ENCODE measurements at places on chromosomes 3 and 15. TPM values are rescaled to one million over a fixed set of nuclear protein-coding genes. Genes with fewer than 3 reads are reported as not detected.

DNA sequence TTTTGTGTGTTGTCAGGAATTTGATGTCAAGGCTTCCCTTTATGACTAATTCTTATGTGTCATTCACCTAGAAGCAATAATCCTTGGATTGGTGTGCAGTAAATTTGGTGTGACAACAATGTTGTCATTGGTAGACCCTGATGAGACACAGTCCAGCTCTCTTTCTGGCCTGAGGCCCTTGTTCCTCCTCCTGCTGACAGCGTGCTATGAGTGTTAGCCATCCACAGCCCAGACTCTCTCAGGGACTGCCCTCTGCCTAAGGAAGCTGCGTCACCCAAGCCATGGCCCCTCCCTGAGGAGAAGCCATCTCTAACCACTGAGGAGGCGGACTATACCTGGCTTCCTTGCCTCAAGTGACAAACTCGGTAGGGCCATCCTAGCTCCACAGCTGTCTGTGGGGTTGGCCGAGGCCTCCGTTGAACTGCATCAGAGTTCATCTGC is 13.3 kb upstream of the TM4SF1 start:
- DNase-seq, result peak; percentile 44

- DNase-seq, result no peak
Measured at GRCh38 chr3:158313338-158313927, 203.5 kb downstream of the RSRC1 start.

GRCh38 chr3:175093748-175094147 is 234.6 kb downstream of the NAALADL2 start:
- no peak for DNase-seq

DNA sequence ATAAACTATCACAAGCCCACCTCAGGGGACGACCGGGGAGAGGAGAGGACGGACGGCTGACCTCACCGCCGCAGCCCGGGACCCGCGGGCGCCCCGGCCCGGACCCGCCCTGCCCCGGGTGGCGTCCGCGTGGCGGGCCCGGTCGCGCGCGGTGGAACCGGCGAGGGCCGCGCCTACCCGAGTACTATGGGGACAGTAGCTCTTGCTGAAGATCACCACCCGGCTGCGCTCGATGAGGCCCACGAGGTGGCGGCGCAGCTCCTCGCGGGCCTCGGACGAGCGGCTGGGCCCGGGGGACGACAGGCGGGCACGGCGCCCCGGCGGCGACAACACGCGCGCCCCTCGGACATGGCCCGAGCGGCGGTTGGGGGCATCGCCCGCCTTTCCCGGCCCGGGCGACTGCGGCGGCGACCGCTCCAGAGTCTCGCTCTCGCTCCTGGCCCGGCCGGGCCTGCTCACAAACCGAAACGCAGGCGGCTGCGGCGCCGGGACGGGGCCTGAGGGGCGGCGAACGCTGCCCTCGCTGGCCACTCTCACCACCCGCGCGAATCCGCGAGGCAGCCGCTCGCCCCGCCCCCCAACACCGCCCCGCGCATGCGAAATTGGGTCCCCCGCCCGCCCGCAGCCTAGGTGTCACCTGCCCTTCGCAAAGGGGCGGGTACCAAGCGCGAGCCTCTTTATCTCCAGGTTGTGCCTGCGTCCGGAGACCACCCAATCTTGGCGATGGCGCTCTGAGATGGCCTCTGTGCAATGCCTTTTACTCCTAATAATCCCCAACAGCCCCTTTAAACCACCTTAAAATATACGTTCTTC is at the start of gene TXNRD3:
TXNRD3 (minus strand) TSS at position 554 of the 813 bp plus-strand sequence.
- DNase-seq, result peak; percentile 87

GRCh38 chr3:185175370-185175987 is 22.6 kb upstream of the C3orf70 start:
- DNase-seq, result peak; percentile 83

- no peak for DNase-seq
Measured at GRCh38 chr3:71380096-71380495, 203.4 kb downstream of the FOXP1 start.

- peak; percentile 25 for DNase-seq
Measured at GRCh38 chr3:31755926-31756658, 223.4 kb downstream of the STT3B start.

GRCh38 chr15:81945014-81945615 is 100.7 kb downstream of the MEX3B start:
- no peak for DNase-seq

DNA sequence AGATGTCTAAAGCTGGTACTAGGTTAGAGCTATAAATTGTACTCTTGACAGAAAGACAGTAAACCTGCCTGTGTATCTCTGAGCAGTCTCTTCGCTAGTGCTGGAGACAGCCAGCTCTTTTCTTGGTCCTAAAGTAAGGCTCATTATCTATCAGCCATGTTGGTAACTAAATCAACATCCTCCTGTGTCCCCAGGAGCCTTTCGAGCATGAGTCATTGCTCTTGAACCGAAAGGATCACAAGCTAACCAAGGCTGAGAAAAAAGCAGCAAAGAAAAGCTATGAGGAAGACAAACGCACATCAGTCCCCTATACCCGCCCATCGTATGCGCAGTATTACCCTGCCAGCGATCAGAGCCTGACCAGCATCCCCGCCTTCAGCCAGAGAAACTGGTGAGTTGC is 25.0 kb upstream of the TEX264 start:
- no peak for DNase-seq

DNA sequence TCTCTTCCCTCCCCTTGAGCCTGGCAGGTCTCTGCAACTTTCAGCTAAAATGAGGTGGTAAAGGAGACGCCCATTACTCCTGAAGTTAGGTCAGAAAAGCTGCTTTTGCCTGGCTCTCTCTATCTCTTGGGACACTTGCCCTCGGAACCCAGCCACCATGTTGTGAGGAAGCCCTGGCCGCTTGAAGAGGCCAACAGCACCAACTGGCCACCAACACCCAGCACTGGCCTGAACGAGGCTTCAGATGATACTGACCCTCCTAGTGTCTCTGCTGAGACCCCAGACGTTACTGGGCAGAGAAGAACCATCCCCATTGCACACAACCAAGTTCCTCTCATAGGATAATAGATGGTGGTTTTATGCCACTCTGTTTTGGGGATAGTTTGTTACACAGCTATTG is 49.5 kb upstream of the PCSK6 start:
- no peak for DNase-seq

- DNase-seq, result no peak
Measured at GRCh38 chr3:99845331-99845730, 27.7 kb downstream of the CMSS1 start.

GRCh38 chr3:142209655-142210054 is 15.7 kb downstream of the GK5 start:
- DNase-seq, result no peak

- DNase-seq, result no peak
Measured at GRCh38 chr3:134885877-134886621, 91.0 kb downstream of the EPHB1 start.

DNA sequence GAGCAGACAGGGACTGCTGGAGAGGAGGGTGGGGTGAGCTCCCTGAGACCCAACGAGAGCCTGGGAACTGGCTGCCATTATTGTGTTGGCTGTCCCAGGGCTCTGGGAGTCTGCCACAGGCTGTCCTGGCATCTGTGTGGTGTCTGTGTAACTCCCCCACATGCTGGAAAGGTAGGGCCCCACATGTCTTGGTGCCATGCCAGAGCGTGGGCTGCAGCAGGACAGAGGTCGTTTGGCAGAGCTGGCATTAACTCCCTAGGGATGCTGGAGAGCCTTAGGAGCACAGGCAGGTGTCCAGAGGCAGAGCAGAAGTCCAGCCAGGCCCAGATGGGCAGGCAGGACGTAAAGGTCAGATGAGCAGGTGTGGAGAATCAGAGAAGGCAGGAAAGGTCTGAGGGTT is 9.7 kb downstream of the TIMP4 start:
- no peak for DNase-seq

- DNase-seq, result no peak
Measured at GRCh38 chr3:68057637-68058320, 403.4 kb upstream of the SUCLG2 start.

DNA sequence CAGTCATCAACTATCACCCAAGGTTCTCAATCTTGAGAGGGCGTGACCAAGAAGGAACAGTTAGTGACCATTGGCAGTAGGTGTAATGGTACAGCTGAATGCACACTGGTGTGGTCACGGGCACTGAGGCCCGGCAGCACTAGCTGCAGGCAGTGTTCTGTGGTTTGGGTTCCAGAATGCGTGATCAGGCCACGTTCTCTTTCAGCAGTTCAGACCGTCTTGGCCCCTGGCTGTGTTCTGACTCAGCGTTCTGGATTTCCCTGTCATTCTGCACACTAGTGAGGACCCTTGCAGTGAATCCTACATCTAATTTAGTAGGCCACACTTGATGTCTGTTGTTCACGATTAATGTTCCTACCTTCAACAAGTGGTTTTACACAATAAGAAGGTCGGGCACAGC is 220.5 kb upstream of the SLCO3A1 start:
- DNase-seq, result no peak

DNA sequence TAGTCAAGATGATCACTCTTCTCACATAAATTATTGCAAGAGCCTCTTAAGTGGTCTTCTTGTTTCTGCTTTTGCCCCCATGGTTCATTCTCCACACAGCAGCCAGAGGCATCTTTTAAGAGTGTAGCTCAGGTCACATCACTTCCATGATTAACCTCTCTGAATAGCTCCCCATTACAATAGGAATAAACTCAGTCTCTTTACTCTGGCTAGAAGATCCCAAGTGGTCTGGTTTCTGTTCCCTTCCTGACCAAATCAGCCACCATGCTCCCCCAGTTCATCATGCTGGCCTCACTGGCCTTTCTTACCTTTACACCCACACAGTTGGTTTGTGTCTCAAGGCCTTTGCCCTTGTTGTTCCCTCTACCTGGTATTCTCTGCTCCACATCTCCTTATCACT is 8.2 kb downstream of the HHATL start:
- no peak for DNase-seq

GRCh38 chr3:177521305-177521704 is 324.0 kb upstream of the TBL1XR1 start:
- peak; percentile 51 for DNase-seq

DNA sequence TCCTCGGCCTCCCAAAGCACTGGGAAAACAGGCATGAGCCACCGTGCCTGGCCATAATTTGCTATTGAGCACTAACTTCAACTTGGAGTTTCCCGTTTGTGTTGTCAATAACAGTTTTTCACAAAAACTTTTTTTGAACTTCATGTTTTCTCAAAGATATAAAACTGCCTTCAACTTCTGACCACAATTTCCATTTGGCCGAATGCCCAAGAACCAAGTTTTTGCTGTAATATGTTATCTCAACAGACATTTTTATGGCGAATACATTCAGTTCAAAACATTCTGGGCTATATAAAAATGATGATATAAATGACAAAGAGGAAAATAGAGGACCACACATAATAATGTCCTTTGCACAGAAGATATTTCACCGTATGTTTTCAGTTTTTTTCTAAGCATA is 56.4 kb downstream of the NEDD4 start:
- DNase-seq, result no peak

DNA sequence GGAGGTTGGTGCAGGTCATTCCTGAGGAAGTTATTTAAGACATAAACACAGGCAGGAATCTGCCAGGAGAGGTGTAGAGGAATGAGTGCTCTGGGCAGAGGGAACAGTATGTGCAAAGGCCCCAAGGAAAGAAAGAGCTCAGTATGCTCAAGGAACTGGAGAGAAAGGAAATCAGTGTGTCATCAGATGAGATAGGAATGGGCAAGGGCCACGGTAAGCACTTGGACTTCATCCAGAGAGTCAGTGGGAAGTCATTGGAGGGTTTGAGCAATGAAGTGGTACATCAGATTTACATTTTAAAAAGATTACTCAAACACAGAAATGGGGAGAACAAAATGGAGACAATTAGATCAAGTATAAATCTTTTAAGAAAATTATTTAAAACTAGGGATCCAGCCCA is 272.2 kb downstream of the ADAMTSL3 start:
- no peak for DNase-seq

DNA sequence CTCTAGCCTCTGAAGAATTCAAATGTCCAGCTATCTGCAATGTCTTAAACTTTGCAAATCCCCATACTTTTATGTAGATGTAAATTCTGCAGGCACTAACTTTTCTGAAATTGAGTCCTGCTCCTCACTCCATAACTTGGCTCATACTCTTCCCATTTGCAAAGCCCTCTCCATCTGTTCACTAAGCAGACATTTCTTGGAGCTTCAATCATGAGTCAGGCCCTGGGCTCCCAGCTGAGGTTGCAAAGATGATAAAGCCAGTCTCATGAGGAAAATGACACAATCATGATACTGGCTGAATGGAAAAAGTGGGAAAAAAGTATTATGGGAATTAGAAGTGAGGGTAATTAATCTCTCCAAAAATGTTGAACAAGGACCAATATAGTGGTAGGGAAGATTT is 507.6 kb downstream of the NR2F2 start:
- no peak for DNase-seq

- no peak for DNase-seq
Measured at GRCh38 chr3:55476515-55476914, 10.6 kb downstream of the WNT5A start.

DNA sequence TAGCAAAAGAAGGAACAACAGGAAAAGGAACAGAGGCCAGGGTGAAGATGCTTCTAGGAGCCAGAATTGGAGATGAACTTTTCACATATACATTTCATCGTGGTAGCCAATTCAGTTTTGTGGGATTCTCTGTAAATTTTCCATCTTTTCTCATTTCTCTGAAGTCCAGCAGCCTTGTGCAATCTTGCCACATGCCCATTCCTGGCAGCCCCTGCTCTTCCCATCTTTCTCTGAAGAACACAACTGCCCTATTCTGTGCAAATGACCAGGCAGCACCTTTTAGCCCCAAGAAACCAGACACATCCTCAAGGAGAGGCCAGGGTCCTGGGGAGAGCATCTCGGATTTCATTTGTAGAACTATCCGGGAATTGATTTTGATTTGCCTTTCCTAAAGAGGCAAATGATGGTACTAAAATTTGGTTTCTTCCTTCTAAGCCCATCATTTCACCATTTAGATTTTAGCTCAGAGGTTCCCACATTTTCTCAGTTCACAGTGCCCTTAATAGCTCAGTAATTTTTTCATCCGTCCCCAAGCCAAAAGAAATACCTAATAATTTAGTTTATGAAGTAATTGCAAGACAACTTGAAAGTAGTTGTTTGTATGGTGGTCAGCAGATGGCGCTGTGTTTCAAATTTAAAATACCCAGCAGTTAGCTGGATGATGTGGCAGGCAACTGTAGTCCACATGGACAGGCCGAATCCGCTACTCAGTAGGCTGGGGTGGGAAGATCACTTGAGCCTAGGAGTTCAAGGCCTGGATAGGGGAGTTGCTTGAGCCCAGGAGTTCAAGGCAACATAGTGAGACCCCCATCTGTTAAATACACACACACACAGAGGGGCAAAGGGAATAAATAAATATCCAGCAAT is 61.3 kb upstream of the ACKR4 start:
- DNase-seq, result peak; percentile 52

- no peak for DNase-seq
Measured at GRCh38 chr3:32453346-32453745, 49.3 kb downstream of the CMTM6 start.

TEX9 gene
- 3.4 TPM for total RNA-seq

SPTSSB gene
- not detected for total RNA-seq

CPEB1 gene
- 3.8 TPM for total RNA-seq

GPR62 gene
- total RNA-seq, result not detected

CHL1 gene
- 16.1 TPM for total RNA-seq

COL8A1 gene
- 2.6 TPM for total RNA-seq

CILP gene
- total RNA-seq, result 8.1 TPM

EPHA6 gene
- 0.60 TPM for total RNA-seq

CMTM8 gene
- 4.9 TPM for total RNA-seq

PCLAF gene
- not detected for total RNA-seq

All from transverse colon (tissue), 4 donors.